ENCODE measurements at places on chromosomes 2 and 18.

DNA sequence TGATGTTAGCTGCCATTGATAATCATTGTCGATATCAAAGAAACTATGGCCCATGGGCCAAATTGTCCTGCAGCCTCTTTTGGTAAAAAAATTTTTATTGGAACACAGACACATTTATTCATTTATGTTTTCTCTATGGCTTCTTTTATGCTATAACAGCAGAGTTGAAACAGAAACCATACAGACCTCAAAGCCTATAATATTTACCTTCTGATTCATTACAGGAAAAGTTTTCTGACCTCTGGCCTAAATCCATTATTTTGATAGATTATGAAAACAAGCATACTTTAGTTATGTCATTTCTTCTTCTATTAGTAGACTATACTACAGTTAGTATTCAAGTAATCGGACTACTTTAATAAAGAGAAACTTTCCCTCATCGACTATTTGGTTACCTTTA is 349.7 kb upstream of the GALNT5 start:
- DNase-seq, result no peak

DNA sequence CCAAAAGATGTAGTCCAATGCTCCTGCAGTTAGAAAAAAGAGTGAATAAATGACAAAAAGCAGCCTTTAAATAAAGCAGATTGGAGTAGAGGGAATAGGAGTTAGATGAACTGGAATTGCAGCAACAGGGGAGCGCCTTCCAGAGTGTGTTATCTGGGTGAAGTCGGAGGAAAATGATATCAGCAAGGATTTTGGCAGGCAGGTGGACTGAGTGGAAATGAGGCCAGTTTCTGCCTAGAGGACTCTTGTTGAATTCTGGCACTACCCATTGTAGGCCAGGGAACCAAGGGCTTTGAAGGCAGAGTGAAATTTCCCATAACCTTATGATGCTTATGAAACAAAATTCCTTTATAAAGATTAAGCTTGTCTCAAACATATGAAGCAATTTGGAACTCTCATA is 59.8 kb downstream of the AKAIN1 start:
- DNase-seq, result no peak

DNA sequence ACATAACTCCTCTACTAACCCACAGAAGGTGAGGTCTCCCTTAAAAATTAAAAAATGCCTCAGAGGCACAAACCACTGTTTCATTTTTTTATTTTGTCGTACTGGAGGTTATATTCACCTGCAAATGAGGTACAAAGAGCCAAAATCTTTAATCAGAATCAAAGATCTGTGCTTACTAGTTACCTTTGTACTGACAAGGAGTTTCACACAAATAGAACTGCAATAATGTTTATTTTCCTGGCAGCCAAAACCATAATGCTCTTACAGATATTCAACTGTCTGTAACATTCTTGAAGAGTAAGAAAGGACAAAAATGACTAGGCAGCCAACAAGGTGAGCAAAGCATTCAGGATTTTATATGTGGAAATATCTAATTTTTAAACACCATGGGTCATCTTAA is 105.1 kb upstream of the NOL4 start:
- DNase-seq, result no peak

- no peak for DNase-seq
Observed at GRCh38 chr2:223688094-223688835, 86.1 kb upstream of the SCG2 start.

GRCh38 chr2:187912950-187913349 is 358.7 kb upstream of the TFPI start:
- no peak for DNase-seq

DNA sequence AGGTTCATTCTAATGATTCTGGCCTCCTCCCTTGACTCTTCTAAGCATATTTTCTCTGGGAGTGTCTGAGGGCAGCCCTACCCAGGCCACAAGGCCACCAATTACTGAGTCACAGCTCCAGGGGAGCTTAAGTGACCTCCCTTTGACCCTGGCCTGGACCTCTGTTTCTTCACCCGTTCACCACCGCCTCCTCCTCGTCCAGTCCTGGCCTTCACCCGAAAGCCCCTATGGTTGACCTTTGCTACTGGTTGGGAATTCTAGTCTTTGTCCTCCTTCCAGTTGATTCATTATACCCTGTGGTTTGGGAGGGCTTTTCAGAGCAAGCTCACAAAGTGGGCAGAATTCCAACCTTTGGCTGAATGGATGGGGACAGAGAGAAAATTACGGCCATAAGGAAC is 72.6 kb downstream of the NRP2 start:
- no peak for DNase-seq

DNA sequence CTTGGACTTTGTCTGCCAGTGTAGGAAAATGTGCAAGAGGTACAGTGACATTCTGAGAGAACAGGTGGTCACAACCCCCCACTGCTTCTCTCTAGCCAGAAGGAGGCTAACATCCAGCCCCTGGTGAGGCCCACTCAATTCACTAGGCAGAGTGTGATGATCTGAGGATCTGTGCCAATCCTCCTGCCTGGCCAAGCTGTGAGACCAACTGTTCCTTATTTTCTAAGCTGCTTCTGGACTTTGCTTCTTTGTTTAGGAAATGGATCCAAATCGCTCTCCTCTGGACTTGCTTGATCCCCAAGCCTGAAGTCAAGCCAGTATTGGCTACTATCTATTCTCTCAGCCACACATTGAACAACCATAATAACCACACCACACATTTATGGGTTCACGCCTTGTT is 202.8 kb downstream of the PIK3C3 start:
- DNase-seq, result no peak

GRCh38 chr2:201196003-201196402 is 13.1 kb downstream of the CASP10 start:
- DNase-seq, result no peak

DNA sequence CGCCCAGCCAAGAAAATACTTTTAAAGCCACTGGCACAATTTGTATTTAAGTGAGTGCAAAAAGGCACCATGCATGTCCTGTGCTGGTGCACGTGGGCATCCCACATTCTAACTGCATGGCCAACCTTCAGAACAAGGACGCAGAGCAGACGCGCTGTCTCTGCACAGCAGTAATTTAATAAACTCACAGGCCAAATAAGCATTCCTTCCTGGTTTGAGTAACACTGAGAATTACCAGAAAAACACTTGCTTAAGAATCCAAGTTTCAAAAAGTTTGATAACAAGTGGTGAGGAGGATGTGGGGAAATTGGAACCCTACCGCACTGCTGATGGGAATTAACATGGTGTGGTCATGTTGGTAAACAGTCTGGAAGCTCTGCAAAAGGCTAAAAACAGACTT is 38.7 kb downstream of the RPL31 start:
- no peak for DNase-seq

DNA sequence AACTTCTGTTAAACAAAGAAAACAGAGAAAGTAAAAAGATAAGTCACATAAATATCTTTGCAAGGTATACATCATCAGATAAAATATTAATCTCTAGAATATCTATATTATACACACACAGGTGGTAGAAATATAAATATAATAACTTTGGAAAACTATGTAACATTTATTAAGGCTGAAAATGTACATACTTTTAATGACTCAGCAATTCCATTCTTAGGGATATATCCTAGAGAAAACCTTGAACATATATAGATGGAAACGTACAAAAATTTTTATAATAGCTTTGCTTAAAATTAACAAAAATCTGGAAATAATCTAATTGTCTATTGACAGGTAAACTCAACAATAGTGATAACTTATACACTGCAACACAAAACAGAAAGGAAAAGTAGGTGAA is 381.3 kb downstream of the GPD2 start:
- no peak for DNase-seq

DNA sequence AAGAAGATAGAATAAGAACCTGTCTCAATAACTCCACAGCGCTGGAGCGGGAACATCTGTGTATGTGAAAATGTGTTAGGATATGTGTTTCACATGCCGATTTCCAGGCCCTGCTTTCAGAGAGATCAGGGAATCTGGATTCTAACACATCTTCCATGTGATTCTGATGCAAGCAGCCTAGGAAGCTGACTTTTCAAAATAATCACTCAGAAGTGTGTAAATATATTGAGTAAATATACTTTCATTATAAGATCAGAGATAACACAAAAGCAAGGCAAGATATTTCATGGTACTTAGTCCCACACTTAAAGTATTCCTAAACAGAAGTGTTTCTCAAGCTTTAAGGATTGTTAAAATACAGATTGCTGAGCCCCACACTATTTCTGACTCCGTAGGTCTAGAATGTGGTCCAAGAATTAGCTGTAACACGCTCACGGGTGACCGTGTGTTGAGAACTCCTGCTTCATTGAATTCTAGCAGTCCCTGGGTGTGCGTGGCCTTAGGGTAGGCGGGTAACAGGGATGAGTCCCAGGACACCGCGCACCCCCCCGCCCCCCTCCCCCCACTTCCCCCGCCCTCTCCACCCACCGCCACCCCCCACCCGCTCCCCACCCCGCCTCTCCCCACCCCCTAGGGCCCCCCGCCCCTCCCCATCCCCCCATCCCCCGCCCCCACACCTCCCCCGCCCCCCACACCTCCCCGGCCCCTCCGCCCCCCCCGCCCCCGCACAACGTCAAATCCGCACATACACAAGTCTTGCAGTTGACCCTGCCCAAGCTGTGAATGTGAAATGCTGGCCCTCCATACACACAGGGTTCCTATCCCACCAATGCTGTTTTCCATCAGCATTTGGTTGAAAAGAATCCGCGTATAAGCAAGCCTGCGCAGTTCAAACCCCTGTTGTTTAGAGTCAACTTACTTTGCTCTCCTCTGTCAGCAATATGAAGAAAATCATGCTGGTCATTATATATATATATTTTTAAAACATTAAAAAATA is 94.2 kb upstream of the SLC39A10 start:
- peak; percentile 1 for DNase-seq

- no peak for DNase-seq
Observed at GRCh38 chr2:130300970-130301348, 41.7 kb upstream of the IMP4 start.

GRCh38 chr2:188884517-188884916 is 89.7 kb upstream of the COL3A1 start:
- DNase-seq, result no peak

DNA sequence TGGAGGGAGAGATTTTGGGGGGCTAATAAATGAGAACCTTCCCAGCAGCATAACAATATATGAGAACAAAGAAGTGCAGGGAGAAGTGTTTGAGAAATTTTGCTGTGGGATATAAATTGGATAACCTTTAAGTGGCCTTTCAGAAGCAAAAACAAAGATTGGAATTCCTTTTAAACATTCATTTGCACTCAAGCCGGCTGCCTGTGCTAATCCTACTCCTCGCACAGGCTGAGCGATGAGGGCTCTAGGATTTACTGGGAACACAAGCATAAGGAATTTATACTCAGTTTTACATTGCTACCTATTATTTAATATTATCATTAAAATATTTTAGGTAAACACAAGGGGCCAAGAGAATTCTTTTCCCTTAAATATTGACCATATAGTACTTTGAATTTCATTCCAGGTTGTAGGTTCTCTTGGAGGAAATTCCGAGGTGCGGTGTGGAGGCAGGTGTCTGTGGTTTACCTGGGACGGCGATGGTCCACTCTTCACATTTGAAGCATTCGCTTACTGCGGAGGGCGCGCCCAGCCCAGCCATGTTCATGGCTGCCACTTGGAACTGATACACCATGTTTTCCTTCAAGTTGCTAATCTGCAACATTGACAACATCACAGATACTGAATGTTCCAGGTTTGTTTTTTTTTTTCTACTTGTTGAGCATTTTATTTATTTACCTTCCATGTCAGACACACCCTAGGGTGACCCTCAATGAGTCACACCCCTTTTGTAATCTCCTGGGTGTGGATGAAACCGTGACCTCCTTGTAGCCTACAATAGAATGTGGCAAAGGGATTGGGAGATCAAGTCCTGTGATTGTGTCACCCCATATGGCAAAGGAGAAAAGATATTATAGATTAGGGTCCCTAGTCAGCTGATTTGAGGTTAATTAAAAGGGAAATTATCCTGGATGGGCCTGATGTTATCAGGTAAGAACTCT is 100.1 kb downstream of the MYOM1 start:
- DNase-seq, result no peak

- no peak for DNase-seq
Observed at GRCh38 chr2:206627632-206628031, 14.7 kb upstream of the FAM237A start.

- no peak for DNase-seq
Observed at GRCh38 chr2:75415111-75415626, 145.6 kb downstream of the EVA1A start.

GRCh38 chr2:52765735-52766134 is 1001.9 kb upstream of the CHAC2 start:
- DNase-seq, result no peak

DNA sequence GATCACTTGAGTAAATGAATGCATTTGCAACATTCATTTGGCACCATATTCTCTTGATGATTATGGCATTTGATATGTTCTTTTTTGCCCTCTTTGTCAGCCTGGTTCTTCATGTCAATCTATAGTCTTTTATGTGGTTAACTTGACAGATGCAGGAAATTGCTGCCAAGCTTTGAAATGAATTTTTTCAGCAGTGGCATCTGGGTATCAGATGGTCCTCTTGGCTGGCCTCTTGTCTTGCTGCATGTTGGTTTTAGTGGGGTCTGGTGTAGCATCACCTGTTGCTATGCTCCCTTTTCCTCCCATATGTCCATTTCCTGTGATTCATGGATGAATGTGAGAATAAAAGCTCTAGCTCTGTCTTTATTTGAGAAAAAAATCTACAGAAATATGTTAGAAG is 119.9 kb downstream of the DPP4 start:
- no peak for DNase-seq

GRCh38 chr18:79147014-79147413 is 77.8 kb downstream of the ATP9B start:
- DNase-seq, result no peak

GRCh38 chr18:59249199-59249774 is 24.0 kb downstream of the RAX start:
- DNase-seq, result no peak

GRCh38 chr2:151730262-151730975 is 3.9 kb downstream of the NEB start:
- DNase-seq, result no peak

GRCh38 chr2:82996217-82996616 is 1462.9 kb downstream of the SUCLG1 start:
- DNase-seq, result no peak

DNA sequence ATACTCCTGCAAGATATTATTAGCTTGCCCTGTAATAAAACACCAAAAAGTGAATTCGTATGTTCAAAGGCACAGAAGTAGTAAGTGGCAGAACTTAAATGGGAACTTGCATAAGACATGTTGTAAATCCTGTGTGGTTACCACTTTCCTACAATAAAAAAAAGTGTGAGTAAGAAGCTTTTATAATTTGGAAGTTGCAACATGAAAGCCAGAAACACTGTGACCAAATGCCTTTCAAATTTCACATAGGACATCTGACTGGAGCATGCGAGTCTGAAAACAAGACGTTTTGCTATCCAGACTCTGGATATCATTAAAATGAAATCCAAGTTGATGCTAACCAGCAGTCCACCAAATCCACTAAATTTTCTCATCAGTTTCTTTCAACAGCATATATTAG is 886.2 kb upstream of the NRXN1 start:
- DNase-seq, result no peak

- no peak for DNase-seq
Observed at GRCh38 chr2:8332646-8333045, 349.2 kb upstream of the ID2 start.

Data from T47D (cell line).